ENCODE measurements at places on chromosomes 7 and 10.

DNA sequence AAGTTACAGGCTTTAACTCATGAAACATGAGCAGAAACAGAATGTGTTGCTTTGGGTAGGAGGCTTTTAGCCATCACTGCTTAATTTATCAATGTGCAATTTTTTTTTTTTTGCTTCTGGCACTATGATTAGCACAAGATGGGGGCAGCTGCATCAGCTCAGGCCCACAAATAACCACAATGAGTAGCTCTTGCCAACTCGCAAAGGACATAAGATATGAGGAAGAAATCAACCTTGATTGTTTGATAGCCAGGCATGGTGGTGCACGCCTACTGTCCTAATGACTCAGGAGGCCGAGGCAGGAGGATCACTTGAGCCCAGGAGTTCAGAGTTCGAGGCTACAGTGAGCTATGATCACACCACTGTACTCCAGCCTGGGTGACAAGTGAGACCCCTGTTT, 12.3 kb downstream of the NOD1 start:
- no peak for DNase-seq

DNA sequence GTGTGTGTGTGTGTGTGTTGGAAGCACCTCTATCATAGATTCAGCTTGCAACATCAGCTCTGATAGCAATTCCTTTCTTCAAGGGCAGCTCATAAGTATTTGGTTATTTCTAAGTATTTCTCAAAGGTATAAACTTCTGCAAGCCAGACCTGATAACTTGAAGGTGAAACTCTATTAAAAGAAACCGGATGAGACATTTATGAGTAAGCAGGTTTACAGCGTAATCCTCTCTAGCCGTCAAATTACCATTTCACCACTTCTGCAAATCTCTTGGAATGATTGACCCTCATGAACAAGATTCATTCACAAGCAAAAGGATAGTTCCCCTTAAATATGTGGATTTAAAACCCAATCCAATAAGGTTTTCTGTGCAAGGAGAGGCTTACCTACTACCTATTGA, 23.1 kb downstream of the PDE1C start:
- DNase-seq = no peak

DNA sequence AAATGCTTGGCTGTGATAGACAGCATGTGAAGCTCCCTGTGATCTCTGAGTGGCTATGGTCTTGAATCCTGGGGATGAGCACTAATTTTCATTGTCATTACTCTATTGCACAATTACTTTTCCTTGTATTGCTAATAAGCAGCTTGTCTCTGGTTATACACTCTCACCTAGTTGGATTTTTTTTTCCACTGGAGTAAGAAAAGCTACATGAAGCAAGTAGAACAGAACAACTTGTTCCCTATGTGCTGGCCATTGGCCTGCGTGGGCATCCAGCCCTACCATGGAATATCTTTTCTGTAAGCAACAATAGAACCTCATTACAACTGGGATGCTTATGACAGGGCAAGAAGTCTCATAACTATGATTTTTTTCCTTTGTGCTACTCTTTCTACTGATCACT, 807.4 kb downstream of the TNS3 start:
- no peak for DNase-seq

DNA sequence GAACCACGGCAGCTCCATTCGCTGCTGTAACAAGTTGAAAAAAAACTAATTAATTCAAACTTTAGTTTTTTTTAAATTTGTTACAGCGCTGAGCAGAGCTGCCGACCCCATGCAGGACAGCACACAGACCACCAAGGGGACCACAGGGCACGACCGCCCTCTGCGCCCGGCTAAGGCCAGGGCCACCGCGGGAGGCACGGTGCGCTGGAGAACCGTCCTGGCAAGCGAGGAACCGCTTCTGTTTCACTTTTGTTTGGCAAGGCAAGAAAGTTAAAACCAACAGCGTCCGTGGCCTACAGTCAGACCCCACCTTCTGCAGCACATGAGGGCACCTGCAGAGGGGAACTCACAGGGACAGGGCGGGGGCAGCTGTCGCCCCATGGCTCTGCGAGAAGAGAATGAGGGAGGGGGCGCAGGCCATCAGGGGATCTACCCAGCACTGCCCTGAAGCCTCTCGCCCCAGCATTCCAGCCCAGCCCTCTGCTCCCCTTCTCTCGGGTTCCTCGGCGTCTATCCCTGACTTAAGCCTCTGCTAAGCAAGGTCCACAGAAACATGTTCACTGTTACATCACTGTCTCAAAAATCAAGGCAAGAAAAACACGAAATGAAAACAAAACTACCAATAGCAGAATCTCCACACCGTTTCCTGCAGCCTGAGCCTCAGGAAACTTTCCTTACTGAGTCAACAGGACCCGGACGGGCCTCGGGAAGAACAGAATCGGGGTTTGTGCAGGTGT, 204.4 kb downstream of the DIP2C start:
- peak; percentile 9 for DNase-seq

- no peak for DNase-seq
Measured at GRCh38 chr10:126163506-126163905, 224.8 kb downstream of the ADAM12 start.

DNA sequence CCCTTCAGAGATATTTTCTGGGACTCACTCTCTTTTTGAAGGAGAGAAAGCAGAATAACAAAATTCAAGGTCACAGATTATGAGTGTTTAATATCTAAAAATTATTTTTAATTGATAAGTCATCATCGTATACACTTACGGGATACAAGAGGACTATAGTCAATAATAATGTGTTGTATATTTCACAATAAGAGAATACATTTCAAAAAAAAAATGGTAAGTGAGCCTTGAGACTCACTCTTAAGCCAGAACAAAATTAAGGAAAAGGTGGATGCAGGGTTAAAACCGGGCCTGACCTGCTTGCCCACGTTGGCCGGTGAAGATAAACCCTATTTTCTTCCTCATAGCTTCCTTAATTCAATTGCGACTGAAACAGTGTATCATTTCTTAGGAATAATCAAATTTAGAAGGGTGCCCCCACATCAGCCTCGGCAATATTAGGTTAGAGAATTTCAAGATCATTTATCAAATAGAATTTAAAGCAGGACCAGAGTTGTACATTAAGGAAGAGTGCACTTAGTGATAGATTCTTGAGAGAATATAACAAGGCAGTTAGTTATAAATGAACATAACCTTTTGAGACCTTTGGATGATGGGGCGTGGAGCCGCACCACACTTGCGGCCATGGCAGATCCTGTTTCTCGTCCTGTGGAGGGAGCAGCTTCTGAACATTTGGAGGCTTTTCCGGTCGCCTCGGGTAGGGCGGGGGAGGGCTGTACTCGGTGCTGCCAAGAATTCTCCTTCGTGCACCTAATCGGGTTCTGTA, 321.8 kb downstream of the PAXIP1 start:
- DNase-seq = no peak

- no peak for DNase-seq
Measured at GRCh38 chr10:44923611-44924010, 12.5 kb downstream of the TMEM72 start.

- DNase-seq = no peak
Measured at GRCh38 chr7:72267291-72267800, 144.8 kb downstream of the CALN1 start.

GRCh38 chr7:139757968-139758367, 19.8 kb downstream of the HIPK2 start:
- no peak for DNase-seq

DNA sequence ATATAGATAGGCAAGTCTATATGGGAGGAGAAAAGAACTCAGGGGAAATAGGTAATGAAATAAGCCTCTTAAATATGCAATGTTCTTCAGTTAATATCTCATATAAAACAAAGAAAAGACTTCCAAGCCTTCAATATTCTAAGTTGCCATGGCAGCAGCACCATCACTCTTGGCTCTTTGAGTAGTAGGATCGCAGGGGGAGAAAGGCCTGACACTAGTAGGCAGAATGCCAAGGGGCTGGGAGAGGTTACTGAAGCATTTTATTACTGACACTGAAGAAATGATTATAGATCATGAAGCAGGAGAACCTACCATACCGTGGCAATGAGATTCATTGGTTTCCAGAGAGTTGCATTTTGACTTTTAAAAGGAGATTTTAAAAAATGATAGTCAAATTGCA, 193.9 kb downstream of the NXPH1 start:
- no peak for DNase-seq

GRCh38 chr10:3542185-3542611, 242.8 kb downstream of the KLF6 start:
- DNase-seq = no peak

- DNase-seq = no peak
Measured at GRCh38 chr7:120014925-120015465, 258.0 kb upstream of the KCND2 start.

DNA sequence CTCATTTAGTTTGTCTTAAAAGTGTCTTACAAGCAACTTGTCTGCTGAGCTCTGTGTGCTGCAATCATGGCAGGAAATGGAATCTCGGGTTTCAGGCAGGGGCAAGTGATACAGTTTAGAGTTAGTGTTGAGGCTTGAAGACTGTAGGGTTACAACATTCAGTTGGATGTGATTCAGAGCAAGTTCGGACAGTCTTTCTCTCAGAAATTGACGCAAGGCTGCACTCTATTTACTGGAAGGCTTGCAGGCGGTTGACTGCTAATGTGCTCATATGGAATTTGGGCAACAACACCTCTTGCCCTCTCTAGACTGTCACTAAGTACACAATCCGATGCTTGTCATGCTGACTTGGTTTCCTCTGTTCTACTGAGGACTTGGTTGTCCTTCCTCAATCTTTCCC, 161.7 kb upstream of the BMPER start:
- no peak for DNase-seq

DNA sequence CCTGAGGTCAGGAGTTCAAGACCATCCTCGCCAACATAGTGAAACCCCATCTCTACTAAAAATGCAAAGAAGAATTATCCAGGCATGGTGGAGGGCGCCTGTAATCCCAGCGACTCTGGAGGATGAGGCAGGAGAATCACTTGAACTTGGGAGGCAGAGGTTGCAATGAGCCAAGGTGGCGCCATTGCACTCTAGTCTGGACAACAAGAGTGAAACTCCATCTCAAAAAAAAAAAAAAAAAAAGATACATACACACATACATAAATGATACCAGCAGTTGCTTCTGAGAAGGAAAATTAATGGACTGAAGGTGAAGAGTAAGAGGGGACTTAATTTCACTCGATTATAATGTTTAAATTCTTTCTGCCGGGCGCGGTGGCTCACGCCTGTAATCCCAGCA, 40.2 kb upstream of the PAX2 start:
- DNase-seq = no peak

- no peak for DNase-seq
Measured at GRCh38 chr10:87546210-87546609, 41.5 kb downstream of the MINPP1 start.

- DNase-seq = no peak
Measured at GRCh38 chr7:134789967-134790685, 10.7 kb downstream of the CALD1 start.

DNA sequence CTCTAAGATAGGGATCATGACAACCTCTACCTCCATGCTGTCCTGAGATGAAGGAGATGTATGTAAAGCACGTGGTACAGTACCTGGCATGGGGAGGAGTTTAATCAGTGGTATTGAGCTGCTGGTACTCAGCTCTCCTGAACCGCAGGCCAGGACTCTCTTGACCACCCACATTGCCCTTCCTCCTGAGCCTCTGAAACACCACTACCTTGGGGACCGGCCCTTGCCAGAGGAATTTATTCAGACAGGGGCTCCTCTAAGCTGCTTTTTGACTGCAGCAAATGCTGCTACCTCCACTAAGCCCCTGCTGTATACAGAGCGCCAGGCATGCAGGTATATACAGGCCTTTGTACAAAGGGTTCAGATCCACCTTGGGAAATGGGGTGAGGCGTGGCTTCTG, 36.7 kb downstream of the COL13A1 start:
- no peak for DNase-seq

DNA sequence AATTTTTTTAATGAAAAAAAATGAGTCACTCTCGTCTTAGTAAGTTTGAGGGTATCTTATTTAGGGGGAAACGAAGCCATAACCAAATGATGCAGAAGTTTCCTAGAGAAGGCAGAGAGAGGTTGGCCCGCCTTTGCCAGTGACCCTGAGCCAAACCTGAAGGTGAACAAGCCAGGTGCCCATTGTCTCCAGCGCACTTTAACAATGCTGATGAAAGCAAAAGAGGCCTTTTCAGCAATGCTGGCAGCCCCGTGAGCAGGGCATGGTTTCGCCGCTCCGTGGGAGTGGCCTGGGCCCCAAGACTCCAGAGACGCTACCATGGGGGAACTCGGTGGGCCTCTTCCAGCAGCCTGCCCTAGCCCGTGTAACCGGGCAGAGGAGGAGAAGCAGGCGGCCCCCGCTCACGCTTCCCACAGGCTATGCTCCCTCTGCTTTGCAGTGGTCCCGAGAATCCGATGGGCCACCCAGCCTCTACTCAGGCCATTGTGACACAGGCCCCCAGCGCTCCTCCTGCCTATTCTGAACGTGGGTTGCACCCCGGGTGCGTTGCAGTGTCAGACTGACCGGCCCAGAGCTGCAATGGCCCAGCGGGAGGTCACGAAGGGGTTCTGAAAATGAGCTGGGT, 14.0 kb upstream of the UNCX start:
- no peak for DNase-seq

DNA sequence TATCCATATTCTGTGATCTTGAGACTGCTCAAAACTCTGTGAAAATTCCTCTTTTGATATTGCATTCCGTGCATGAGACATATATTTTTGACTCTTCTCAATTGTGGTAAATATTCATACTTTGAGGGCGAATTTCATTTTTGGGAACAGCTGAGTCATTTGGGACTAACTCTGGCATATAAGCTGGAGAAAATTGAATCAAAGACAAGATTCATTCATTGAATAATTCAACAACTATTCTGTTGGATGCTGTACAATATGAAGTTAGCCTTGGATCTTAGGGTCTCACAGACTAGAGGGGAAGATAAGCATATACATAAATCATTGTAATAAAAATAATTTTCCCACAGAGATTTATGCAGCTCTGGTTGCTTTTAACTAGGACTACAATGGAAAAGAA, 183.2 kb upstream of the NEBL start:
- no peak for DNase-seq

DNA sequence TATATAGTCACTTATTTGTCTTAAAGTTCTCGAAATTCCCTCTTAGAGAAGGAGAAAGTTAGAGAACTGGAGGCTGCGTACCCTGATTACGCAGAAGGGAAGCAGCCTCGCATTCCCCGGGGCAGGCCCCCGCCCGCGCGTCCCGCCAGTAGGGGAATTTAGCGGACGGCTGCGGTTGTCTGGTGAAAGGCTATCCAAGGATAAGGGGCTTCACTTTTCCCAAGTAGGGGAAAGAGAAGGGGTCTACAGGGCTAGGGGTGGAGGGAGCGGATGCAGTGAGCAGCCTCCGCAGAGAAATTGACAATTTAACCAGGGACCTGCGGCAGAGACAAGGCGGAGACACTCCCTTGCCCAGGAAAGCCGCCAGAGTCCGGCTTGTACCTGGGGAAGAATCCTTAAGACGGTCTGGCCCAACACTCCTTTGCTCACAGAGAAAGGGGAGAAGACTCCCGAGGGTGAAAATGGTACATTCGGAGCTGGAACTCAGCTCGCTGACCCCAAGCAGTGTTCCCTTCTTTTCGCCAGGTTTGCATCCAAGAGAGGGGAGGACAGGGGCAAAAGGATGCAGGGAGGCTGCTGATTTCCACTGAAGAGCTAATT, 994 bp upstream of the MAGI2 start:
- no peak for DNase-seq

GRCh38 chr10:12617191-12618175, 268.1 kb downstream of the CAMK1D start:
- DNase-seq = no peak

- no peak for DNase-seq
Measured at GRCh38 chr10:65501259-65501658, 1424.6 kb upstream of the LRRTM3 start.

All from activated CD4-positive, alpha-beta T cell treated with anti-CD3 and anti-CD28 coated beads, Interleukin-2, amount 50 U/mL, for 1 hour (primary cell).